ENCODE measurements at places on chromosomes 1 and 21.

- H3K27me3 ChIP-seq = no peaks in the 10 kb centered on the region
- H3K4me1 ChIP-seq = no peaks in the 10 kb centered on the region
- no peak overlapping the region for H3K27ac ChIP-seq
- DNase-seq = no peak
- H3K36me3 ChIP-seq = no peaks in the 10 kb centered on the region
Measured at GRCh38 chr1:54888080-54888733, 1.2 kb upstream of the DHCR24 start.

DNA sequence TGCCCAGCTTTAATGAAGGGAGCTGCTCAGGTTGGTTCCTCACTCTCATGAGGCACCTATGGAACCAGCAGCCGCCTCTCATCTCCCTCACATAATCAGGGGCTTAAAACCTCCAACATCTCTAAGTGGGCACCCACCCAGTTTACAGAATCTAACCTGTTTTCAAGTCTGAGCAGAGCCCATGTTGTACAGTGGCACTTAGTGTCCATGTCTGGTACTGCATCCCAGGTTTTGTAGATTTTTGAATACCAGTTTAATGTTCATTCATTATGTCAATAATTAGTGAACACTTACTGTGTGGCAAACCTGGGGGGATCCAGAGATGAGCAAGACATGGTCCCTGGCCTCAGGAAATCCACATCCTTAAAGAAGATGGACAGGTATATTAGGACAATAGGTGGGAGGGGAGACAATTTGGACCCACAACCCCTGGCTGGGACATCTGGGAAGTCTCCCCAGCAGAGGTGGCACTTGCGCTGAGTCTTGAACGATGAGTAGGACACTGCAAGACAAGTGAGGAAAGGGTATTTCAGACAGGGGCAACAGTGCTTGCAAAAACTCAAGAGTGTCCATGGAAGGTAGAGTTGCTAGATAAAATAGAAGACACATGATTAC is 83.3 kb downstream of the LACTBL1 start:
- H3K4me3 ChIP-seq = no peak overlapping the region
- DNase-seq = no peak
- no peaks in the 10 kb centered on the region for H3K27me3 ChIP-seq
- H3K27ac ChIP-seq = no peak overlapping the region
- H3K4me1 ChIP-seq = no peaks in the 10 kb centered on the region

GRCh38 chr1:15152318-15153183 is 996 bp upstream of the TMEM51 start:
- H3K4me1 ChIP-seq = no peaks in the 10 kb centered on the region
- DNase-seq = peak; percentile 83
- H3K27me3 ChIP-seq = no peaks in the 10 kb centered on the region
- H3K36me3 ChIP-seq = no peaks in the 10 kb centered on the region
- peak overlapping the region; percentile 58 for H3K4me3 ChIP-seq

DNA sequence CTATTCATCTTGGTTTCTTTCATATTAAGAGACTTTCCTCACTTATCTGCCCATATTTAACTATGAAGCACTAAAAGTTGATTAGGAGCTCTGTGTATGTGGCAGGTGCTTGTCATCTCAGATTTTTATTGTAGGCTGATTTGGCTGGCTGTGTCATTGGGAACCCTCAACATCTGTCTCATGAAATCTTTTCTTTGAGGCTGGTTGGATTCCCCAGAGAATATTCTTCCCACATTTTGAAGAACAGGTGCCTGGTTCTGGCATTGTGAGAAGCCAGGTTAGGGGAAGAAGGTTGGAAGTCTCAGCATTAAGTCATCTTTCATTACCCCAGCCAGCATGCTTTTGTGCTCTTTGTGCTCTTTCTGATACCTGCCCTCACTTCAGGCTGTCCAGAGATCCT is 37.1 kb downstream of the EEIG2 start:
- no peaks in the 10 kb centered on the region for H3K36me3 ChIP-seq
- no peak overlapping the region for H3K4me3 ChIP-seq
- no peaks in the 10 kb centered on the region for H3K27me3 ChIP-seq
- no peak for DNase-seq

DNA sequence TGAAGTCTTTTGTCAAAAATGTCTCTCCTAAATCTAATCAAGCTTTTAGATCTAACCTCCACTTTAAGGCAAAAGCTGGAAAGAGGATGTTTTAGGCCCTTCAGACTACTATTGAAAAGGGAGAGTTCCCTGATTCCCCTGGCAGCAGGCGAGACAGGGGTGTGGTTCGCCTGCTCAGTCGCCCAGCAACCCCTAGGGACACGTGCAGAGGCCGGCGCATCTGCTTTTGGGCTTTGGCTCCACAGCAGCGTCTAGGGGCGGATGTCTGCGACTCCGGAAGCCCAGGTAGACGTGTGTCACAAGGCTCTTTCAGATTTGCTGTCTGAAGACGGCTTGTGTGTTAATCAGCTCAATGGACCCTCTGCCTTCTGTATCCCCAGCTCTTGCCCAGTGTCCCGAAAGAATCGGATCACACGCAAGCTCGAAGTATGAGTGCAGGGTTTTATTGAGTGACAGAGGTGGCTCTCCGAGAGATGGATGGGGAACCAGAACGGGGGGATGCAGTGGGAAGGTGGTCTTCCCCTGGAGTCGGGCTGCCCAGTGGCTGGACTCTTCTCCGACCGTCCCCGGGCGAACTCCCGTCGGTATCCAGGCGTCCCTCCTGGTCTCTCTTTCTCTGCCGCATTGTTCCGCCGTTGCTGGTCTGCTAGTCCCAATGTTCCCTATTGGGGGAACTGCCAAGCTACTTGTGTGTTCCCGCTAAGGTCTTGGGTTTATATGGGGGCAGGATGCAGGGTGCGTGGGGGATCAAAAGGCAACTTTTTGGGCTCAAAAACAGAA is 45.5 kb downstream of the OLFML2B start:
- DNase-seq = no peak
- no peaks in the 10 kb centered on the region for H3K4me1 ChIP-seq
- H3K36me3 ChIP-seq = no peaks in the 10 kb centered on the region
- no peaks in the 10 kb centered on the region for H3K27me3 ChIP-seq
- no peak overlapping the region for H3K27ac ChIP-seq
- no peak overlapping the region for H3K4me3 ChIP-seq

All from uterus (tissue), 4 donors.